ENCODE measurements at places on chromosomes 12 and 14. TPM values are rescaled to one million over a fixed set of nuclear protein-coding genes. Genes with fewer than 3 reads are reported as not detected.

- H3K27me3 ChIP-seq: no peaks in the 10 kb centered on the region
- no peak overlapping the region for H3K27ac ChIP-seq
- DNase-seq: no peak
- no peak overlapping the region for H3K4me3 ChIP-seq
Observed at GRCh38 chr14:35556548-35556947, 22.6 kb downstream of the INSM2 start.

DNA sequence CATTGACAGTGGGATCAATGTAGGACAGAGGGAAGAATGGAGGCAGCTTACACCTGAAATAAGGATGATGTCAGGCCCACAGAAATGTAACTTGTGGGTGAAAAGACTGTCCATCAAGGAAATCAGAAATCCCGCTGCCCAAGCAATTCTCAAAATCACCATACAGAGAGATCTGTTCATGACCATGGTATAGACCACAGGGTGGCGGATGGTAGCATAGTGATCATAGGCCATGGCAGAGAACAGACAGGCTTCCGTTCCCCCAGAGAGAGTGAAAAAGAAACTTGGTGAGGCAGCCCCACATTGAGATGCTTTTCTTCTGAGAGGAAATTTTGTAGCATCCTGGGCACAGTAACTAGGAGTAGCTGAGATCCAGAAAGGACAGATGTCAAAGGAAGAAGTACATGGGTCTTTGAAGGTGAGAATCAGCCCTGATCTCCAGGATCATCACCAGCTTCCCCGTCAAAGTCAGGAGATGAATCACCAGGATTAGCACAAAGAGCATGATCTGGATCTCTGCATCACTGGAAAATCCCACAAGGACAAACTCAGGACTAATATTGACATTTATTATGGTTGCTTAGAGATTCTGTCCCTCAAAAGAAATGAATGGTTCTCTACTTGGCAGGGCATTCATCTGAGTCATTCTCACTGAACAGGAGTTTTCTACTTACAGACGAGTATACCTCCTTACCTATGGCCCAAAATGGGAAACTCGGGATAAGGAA lies 5.5 kb upstream of the ZNF641 start:
- H3K4me1 ChIP-seq: peaks cover 6% of the 10 kb centered on the region
- no peak for DNase-seq
- H3K4me3 ChIP-seq: no peak overlapping the region
- no peaks in the 10 kb centered on the region for H3K36me3 ChIP-seq
- no peak overlapping the region for H3K27ac ChIP-seq

DNA sequence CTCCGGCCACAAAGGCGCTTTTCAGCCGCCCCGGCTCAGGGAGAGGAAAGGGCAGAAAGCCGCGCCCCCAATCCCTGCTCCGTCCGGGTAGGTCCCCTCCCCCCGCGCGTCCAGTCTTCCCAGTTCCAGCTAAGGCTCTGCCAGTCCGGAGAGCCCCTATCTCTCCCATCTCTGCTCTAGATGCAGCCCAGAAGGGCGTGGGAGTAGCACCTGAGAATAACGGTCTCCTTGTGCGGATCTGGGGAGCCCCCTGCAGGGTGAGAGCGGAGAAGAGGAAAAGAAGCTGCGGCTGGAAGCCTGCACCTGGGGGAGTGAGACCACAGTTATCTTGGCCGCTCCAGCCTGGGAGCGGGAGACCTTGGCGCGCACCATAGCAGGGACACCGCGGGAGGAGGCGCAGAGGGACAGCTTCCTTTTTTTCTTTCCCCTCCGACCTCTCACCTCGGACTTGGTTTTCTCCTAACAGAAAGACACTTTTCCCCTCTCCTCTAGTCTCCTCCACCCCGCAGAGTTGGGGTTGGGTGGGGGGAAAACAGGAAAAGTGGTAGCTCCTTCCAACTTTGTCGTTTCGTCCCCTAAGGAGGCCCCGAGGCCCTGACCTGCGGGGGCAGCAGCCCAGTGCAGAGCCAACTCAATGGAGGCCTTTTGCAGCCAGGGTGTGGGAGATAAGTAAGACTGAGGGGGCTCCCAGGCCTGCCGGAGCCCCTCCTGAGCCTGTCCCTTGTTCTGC lies 2.4 kb downstream of the DHH start:
- peaks cover 51% of the 10 kb centered on the region for H3K4me1 ChIP-seq
- peaks cover 92% of the 10 kb centered on the region for H3K27me3 ChIP-seq
- H3K27ac ChIP-seq: no peak overlapping the region
- peak overlapping the region; percentile 53 for H3K4me3 ChIP-seq

C14orf119 gene
- total RNA-seq: 49.4 TPM
